ENCODE measurements at places on chromosomes 13 and 19. TPM values are rescaled to one million over a fixed set of nuclear protein-coding genes. Genes with fewer than 3 reads are reported as not detected.

DNA sequence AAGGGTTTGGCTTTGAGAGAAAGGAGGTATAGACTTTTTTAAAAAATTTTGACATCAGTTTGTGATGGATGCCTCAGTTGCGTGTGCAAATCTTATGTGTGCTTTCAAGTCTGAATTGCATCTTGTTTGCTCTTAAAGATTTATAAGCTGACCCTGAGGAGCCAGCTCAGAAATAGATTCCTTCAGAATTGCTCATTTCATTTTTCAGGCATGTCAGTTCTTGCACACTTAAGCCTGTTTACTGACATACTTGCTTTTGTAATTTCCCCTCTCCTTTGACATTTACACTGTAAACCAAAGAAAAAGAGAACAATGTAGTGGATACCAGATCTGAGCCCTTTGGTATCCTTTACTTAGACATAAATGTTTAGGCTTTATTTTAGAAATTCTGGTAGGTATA, 87.6 kb downstream of the RNF17 start:
- DNase-seq: peak; percentile 15

GRCh38 chr13:87536499-87536898, 134.7 kb upstream of the SLITRK5 start:
- no peak for DNase-seq

DNA sequence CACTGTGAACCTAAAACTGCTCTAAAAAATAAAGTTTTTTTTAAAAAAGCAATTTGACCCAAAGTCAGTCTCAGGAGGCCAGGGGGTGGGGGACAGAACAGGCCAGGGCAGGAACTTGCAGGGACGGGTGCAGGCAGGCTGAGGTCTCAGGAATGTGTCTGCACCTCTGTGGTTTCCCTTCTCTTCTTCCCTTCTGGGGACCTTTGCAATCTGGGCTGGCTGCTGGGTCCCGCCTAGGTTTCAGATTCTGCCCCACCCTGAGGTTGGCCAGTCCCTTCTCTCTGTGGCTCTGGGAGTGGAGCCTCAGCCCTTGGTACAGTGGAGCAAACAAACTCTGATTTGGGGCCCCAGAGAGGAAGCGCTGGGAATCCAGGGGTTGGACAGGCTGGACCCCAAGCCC, 5.3 kb upstream of the F2RL3 start:
- no peak for DNase-seq

DNA sequence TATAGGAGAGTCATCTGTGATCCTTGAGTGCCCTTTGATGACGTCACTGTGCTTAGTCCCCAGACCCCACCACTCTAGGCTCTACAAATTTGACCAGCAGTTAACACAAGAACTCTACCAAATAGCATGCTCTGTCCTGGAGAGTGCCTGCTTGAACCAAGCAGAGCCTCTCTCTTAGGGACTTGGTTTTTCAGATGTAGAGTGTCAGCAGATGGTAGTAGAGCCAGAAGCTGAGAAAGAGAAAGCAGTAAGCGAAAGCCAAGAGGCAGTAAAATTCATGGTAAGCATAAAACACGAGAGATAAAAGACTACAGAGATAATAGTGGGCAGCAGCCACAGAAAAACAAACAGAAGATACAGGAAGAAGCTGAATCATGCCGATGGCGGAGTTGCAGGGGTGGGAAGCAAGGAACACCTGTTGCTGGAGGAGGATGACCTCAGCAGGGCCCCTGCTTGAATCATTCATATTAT, 193.3 kb downstream of the SLC7A1 start:
- DNase-seq: no peak

Gene LRRC4B
- not detected for total RNA-seq

Gene BRME1
- total RNA-seq: 0.11 TPM

Gene ZNF99
- total RNA-seq: not detected

Gene KCNN1
- not detected for total RNA-seq

Gene B3GNT8
- total RNA-seq: 5.0 TPM
